ENCODE measurements at places on chromosomes 4 and X.

- no peak for DNase-seq
Observed at GRCh38 chr4:186719925-186720694, 3.5 kb downstream of the FAT1 start.

GRCh38 chrX:130916636-130917422 lies 13.8 kb upstream of the ENOX2 start:
- DNase-seq = peak; percentile 4

GRCh38 chr4:17493619-17494018 lies 18.3 kb downstream of the QDPR start:
- no peak for DNase-seq

- no peak for DNase-seq
Observed at GRCh38 chr4:154559494-154560418, 3.1 kb upstream of the FGB start.

- DNase-seq = no peak
Observed at GRCh38 chr4:78057600-78058550, 752 bp downstream of the FRAS1 start.

DNA sequence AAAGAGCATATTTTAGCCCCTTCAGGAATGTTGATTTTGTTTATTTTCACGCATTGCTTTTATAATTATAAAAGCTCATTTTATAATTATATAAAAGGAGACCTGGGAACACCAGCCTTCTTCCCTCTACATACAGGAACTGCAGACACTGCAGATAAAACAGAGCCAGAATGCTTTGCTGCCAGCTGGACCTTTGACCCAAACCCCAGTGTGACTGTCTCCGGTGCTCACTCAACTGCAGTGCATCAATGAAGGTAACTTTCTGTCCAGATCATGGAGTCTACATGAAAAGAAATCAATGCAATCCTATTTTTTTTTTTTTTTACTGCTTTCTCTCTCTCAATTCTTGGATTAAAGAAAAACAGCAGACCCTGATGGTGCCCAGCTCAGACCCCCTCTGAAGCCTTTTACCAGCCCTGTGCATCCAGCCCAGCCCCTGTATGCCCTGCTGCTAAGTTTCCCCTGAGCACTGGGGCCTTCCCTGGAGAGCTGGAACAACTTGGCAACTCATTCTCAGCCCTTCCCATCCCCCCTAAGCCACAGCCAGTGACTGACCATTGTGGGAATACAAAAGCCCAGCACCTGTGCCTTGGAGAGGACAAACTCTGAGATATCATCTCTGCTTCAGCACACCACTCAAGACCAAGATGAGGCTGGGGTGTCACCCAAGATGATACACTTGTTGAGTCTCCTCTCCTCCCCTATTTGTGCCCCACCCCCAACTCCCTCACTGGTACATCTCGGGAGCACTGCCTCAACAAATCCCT lies 182.1 kb downstream of the EVC2 start:
- no peak for DNase-seq

DNA sequence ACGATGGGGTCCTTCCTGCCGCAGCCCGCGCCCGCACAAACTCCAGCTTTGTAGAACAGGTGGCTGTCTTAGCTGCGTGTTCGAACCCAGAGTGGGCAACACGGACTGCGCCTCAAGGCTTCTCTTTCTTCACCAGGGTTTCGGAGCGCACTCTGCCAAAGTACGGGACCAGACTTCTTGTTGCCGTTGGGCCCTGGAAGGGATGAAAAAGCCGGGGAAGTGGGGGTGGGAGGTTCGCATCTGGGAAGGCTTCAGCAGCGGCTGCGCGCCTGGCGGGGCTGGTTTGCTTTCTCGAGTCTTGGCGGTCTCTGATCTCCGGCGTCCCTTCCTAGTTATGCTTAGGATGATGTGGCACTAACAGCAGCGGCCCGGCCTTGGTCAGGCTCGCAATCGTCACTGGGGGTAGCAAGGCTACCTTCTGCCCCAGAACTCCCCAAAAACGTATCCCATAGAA lies 673 bp downstream of the PARM1 start:
- no peak for DNase-seq

GRCh38 chr4:103443324-103443723 lies 245.2 kb upstream of the CENPE start:
- DNase-seq = no peak

- DNase-seq = no peak
Observed at GRCh38 chrX:38275615-38276014, 51.7 kb downstream of the RPGR start.

GRCh38 chr4:120929847-120930246 lies 7.3 kb upstream of the PRDM5 start:
- no peak for DNase-seq

GRCh38 chr4:10182446-10183424 lies 66.1 kb upstream of the WDR1 start:
- DNase-seq = no peak

DNA sequence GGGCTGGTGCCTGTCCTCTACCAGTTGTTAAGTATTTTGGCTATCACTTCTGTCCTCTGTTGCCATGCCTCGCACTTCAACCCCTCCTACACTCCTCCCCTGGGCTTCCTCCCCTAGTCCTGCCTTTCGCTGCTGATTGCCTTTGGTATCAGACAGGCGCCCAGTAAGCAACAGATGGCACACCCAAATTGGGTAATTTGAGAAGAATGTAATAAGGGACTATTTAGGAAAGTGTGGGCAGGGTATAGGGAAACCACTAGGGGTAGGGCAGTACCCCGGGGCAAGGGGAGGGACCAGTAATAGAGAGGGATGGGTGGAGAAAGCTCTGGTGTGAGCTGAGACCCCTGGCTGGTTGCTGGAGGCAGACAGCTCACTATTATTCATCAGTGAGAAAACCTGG lies 172.7 kb upstream of the USP9X start:
- no peak for DNase-seq

- DNase-seq = no peak
Observed at GRCh38 chrX:138018145-138018799, 452.3 kb downstream of the ZIC3 start.

GRCh38 chr4:88674979-88675378 lies 22.6 kb downstream of the NAP1L5 start:
- no peak for DNase-seq

Measured in T-helper 1 cell (primary cell).